ENCODE measurements at places on chromosomes 1 and 21. TPM values are rescaled to one million over a fixed set of nuclear protein-coding genes. Genes with fewer than 3 reads are reported as not detected.

Gene CFHR5
- total RNA-seq = not detected

Gene CLIC6
- total RNA-seq = 1.5 TPM

Gene GPR25
- total RNA-seq = not detected

Gene HES3
- total RNA-seq = not detected

Gene TTC22
- 6.8 TPM for total RNA-seq

Gene FAM167B
- 13.7 TPM for total RNA-seq

Gene TSPAN1
- total RNA-seq = 34.1 TPM

Gene TMEM125
- total RNA-seq = 9.1 TPM

Gene HMCN1
- total RNA-seq = 45.3 TPM

Gene ACTA1
- 980 TPM for total RNA-seq

Gene GLIS1
- 3.0 TPM for total RNA-seq

Gene KLF17
- total RNA-seq = not detected

Gene FABP3
- 49.9 TPM for total RNA-seq

Gene CHI3L2
- 0.70 TPM for total RNA-seq

Gene WDTC1
- total RNA-seq = 41.9 TPM

Gene OR10Z1
- total RNA-seq = not detected

Gene KCND3
- total RNA-seq = 1.3 TPM

Gene PTPRC
- 26.6 TPM for total RNA-seq

Gene OLFML2B
- total RNA-seq = 11.5 TPM

Gene AKT3
- 31.6 TPM for total RNA-seq

Gene THEM5
- 0.41 TPM for total RNA-seq

Gene ICOSLG
- total RNA-seq = 4.5 TPM

Gene CEP104
- 38.6 TPM for total RNA-seq

Gene SH3BGR
- 9.8 TPM for total RNA-seq

Gene C1QTNF12
- 5.3 TPM for total RNA-seq

Gene APOBEC4
- not detected for total RNA-seq

Gene PCAT6
- not detected for total RNA-seq

Gene VHLL
- not detected for total RNA-seq

Gene GIPC2
- total RNA-seq = 7.5 TPM

Gene ELAPOR1
- total RNA-seq = 2.1 TPM

Gene INTS7
- 19.4 TPM for total RNA-seq

Gene CLDN17
- total RNA-seq = not detected

Gene RGS7
- total RNA-seq = 5.0 TPM

Gene S100B
- 4.2 TPM for total RNA-seq

Gene REG4
- 0.58 TPM for total RNA-seq

Gene OR6K3
- not detected for total RNA-seq

Gene TENT5C
- total RNA-seq = 35.0 TPM

Gene PRKCZ
- 18.8 TPM for total RNA-seq

Gene RORC
- total RNA-seq = 10.2 TPM

Gene NTMT2
- total RNA-seq = not detected

Gene GFI1
- total RNA-seq = 1.5 TPM

Gene SMCP
- total RNA-seq = not detected

Gene LAX1
- total RNA-seq = 0.29 TPM

Gene FAM163A
- 0.53 TPM for total RNA-seq

Gene DCDC2B
- total RNA-seq = not detected

Gene FCRL6
- total RNA-seq = not detected

Gene TMEM82
- 2.5 TPM for total RNA-seq
